ENCODE measurements at places on chromosomes 6 and 20.

- no peak for DNase-seq
Measured at GRCh38 chr20:10781526-10781925, 107.7 kb upstream of the JAG1 start.

- no peak for DNase-seq
Measured at GRCh38 chr6:144263786-144264185, 21.3 kb upstream of the UTRN start.

DNA sequence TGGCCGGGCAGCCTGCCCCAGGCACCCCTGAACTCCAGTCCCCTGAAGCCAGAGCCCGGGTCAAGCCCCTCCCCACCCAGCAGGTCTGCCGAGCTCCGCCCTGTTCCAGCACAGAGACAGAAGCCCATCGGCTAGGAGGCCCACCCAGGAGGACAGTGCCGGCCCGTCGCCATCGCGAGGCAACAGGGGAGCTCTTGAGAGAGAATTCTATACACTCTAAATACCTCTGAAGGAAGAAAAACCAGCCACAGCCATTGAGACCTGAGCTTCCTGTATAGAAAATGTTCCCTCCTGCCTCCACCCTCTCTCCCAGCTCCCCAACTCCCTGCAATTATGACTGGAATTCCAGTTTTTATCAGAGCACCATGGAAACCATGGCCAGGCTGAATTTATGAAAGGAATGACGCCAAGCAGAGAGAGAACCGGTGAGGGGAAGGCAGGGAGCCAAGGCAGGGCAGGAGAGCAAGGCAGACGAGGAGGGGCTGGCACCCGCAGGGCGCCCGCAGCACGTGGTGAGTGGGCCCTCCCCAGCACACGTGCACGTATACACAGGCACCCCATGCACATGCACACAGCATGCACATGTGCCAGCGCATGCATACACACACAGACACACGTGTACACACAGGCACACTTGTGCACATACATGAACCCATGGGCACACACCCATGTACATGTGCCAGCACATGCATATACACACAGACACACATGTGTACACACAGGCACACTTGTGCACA lies 27.6 kb upstream of the MRGBP start:
- no peak for DNase-seq

- no peak for DNase-seq
Measured at GRCh38 chr6:12490351-12490903, 200.3 kb downstream of the EDN1 start.

GRCh38 chr6:125953502-125953875 lies 3.1 kb upstream of the HINT3 start:
- DNase-seq: peak; percentile 63

GRCh38 chr6:16344756-16345155 lies 106.4 kb downstream of the GMPR start:
- no peak for DNase-seq

DNA sequence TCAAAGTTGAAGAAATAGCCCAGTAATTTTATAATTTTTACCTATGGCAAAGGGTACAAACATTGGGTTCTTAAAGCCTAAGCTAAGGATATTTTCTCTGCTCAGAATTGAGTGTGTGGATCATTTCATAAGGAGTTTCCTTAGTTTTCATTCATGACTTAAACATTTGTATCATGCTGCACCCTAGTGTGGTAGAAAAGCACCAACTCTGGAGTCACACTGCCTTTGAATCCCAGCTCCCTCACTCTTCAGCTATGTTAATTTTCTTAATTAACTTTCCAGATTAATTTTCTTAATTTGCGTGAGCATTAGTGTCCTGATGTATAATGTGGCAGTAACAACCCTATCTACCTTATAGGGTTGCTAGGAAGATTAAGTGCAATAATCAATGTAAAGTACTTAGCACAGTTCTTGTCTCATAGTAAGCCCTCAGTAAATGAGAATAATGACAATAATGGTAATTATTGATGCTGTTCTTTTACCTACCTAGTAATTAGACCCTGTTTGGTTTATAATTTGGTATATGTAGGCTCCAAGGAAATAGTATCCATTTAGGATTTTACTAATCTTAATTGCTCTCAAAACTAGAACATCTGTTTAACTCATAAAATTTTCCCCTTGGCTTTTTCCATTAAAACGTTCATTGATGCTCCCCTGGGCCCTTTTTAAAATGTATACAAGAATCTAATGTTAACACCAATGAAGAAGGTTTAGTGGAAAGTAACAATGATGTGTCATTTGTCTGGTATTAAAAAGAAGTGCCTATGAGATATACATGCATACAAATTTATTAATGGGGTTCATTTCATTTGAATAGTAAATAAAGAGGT lies 31.6 kb downstream of the DSE start:
- DNase-seq: no peak

- DNase-seq: no peak
Measured at GRCh38 chr6:162345051-162345511, 382.5 kb downstream of the PRKN start.
